ENCODE measurements at places on chromosomes 13 and 19.

- DNase-seq, result no peak
Observed at GRCh38 chr13:22486490-22486889, 694.3 kb upstream of the SGCG start.

GRCh38 chr13:32969516-32969941 lies 46.7 kb upstream of the KL start:
- DNase-seq, result no peak

GRCh38 chr19:56838909-56839651 lies 1.4 kb downstream of the PEG3 start:
- no peak for DNase-seq

- peak; percentile 68 for DNase-seq
Observed at GRCh38 chr19:50333737-50334617, 4.8 kb upstream of the KCNC3 start.

- DNase-seq, result no peak
Observed at GRCh38 chr19:12836529-12836863, 1.8 kb upstream of the MAST1 start.

DNA sequence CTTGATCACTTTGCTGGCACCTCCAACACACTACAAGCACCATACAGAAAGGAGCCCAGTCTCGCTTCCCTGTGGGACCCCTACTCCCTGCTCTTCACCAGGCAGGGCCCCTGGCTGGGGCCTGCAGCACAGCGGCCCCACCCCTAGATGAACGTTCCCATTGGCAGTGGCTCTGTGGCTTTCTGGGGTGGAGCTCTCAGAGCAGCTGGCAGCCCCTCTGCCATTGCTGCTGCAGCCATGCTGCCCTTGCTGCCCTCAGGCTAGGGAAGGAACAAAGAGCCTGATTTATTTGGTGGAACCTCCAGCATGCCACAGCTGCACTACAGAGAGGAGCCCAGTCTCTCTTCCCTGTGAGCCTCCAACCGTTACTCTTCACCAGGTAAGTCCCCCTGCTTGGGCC lies 5.8 kb downstream of the SIGLEC6 start:
- no peak for DNase-seq

DNA sequence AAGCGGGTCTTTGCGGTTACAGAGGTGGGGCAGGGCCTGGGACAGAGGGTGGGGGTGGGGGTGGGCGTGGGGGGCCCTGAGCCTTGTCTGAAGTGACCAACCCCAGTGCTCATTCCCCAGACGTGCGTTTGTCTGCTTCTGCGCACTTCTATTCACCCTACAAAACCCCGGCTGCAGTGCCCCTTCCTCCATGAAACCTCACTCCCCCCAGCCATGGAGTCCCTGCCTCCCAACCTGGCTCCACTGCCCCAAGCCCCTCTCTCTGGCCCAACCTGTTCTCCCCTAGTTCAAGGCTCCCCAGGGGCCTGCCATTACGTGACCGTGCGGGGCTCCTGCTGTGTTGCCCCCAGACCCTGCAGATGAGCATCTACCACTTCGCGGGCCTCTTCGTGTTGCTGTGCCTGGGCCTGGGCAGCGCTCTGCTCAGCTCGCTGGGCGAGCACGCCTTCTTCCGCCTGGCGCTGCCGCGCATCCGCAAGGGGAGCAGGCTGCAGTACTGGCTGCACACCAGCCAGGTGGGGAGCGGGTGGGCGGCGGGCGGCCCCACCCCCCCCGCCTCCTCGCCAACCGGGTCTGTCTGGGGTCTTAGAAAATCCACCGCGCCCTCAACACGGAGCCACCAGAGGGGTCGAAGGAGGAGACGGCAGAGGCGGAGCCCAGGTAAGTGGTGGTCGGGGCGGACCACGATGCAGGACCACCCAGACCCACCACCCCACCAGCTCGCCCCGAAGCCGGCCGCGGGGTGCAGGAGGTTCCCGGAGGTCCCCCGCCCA lies 8.2 kb downstream of the GRIN3B start:
- DNase-seq, result no peak

DNA sequence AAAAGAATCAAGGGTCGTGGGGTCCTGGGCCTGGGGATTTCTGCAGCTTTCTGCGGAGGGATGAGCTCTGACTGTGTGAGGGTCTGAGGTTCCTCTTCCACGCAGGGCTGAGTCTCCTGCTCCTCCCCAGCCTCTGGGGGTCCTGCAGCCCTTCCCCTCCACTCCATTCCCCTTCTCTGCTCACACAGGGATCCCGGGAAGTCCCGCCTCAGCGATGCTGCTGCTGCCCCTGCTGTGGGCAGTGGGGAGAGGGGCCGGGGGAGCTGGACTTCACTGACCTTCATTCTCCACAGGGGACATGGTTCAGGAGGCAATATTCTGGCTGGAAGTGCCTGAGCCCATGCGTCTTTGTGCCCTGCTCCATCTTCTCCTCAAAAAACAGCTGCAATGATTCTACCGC lies 26.2 kb upstream of the CD33 start:
- no peak for DNase-seq

GRCh38 chr19:19461671-19462622 lies 53.4 kb downstream of the TSSK6 start:
- DNase-seq, result peak; percentile 61

DNA sequence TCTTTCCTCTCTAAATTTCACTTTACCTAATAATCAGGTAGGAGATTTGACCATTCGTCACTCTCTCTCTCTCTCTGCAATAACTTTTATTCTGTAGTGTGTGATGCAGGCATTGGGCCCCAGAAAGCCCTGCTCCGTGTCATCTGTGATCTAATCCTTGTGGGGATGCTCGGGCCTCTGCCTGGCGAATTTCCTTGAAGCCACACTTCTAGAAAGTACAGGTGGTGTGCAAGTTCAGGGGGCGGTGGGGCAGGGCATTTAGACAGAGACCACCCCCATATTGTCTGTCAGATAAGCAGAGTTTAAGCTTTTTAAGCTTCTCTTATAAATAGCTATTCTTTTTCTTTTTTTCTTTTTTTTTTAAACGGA lies 53.4 kb upstream of the GPR12 start:
- DNase-seq, result no peak

DNA sequence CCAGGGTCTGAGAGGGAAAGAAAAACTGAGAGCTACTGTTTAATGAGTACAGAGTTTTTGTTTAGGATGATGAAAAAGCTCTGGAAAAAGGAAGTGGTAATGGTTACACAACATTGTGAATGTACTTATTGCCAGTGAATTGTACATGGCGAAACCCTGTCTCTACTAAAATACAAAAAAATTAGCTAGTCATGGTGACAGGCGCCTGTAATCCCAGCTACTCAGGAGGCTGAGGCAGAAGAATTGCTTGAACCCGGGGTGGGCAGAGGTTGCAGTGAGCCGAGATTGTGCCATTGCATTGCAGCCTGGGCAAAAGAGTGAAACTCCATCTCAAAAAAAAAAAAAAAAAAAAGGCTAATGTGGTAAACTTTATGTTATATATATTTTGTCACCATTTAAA lies 96.3 kb downstream of the VWA8 start:
- no peak for DNase-seq

DNA sequence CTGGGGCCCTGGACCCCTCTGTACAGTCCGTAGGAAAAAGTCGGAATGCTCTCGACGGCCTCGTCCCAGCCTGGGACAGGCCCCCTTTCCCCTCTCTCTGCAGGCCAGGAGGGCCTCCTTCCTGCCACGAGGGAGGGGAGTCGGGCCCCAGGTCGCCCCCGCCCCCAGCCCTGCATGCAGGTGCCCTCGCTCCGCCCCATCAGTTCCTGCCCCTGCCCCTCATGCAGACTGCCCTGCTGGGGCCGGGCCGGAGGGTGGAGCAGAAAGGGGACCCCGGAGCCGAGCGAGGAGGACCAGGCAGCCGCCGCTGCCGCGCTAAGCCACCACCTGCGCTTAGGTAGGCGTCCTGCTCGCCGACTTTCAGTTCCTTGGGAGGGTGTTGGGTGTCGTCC lies 7.3 kb downstream of the LYL1 start:
- no peak for DNase-seq

DNA sequence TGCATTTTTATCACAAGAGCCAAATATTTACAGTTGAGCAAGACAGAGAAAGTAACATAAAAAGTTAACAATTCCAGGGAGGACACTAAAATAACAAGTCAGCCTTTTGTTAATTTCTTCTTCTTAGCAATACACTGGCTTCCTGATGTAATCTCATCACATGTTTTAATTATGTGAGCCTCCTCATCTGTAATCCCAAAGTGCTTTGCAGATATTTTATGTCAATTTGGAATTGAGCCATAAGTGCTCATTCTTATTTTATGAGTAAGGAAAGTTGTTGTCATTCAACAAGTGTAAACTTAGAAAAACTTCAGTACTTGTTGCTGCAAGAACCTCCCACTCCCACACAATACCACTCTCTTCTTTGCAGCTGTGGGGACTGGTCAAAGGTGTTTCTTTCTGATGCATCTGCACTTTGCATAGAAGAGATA lies 223.6 kb downstream of the GPC6 start:
- no peak for DNase-seq

- DNase-seq, result no peak
Observed at GRCh38 chr19:44401139-44402115, at the start of gene ZNF285. TSS of gene ZNF285 (minus strand) at chr19:44401608. CDS start at chr19:44397213, 4,395 bp downstream.

DNA sequence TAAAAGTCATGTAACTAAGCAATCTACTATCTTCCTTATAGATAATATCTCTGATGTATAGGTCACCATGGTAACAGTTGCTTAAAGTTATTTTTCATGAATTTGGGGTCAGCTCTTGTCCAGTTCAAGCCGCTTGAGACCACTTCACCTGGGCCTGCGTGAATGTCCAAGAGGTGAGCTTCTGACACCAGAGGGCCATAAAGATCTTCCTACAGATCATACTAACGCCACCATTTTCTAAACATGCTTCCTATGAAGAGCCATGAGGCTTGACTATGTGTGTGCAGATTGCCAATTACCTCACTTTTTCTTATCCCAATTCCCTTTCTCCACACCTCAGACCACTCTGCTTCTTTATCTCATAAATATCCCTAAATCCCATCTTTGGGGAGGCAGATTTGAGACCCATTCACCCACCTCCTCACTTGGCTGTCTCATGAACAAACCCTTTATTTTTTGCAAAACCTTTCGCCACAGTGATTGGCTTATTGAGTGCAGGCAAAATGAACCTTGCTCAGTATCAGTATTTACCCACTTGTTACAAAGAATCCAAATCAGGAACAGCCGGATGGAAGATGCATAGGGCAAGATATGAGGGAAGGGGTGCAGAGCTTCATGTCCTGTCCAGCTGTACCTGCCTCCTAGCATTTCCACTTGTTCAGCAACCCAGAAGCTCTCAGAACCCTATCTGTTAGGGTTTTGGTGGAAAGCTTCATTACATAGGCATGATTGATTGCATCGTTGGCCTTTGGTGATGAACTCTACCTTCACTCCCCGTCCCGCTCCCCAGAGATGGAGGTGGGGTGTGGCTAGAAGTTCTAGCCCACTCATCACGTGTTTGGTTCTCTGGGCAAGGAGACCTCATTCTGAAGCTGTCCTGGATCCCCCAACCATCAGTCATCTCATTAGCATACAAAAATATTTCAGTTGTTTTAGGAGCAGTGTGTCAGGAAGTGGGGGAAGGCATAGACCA lies 34.2 kb downstream of the FAM187B start:
- no peak for DNase-seq

- no peak for DNase-seq
Observed at GRCh38 chr19:54517483-54517882, 14.9 kb downstream of the LAIR2 start.

GRCh38 chr19:54319049-54319448 lies 6.1 kb upstream of the LILRA5 start:
- DNase-seq, result no peak

- DNase-seq, result peak; percentile 84
Observed at GRCh38 chr13:30371649-30372265, 50.5 kb upstream of the UBE2L5 start.

DNA sequence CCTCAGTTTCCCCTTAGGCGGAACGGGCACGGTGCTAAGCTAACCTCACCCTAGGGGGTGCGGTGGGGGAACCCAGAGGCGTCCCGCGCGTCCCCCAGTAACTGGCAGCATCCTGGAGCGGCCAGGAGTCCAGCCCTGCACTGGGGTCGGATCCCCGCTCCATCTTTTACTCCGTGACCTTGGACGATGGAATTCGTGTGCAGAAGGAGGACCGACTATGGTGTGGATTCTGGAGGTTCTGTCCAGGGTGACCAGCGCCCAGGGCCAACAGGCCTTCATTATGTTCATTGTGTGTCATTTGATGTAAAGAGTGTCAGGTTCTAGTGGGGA lies 630 bp downstream of the SPPL2B start:
- DNase-seq, result no peak

DNA sequence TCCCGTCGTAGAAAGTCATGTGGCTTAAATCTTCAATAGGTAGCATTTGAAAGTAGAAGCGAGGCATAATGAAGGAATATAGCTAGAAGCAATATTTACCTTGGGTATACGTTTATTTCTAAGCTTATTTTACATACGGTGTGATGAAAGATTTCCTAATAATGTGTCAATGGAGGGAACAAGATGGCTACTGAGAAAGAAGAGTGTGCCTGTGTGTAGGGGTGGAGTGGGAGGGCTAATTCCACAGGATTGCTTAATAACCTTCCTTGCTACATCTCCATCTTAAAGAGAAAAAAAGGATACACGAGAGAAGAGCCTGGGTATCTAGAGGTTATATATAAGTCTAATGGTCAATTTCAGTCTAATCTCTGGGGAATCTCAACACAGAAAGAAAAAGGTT lies 2.0 kb downstream of the SPART start:
- DNase-seq, result no peak

GRCh38 chr13:92512852-92513251 lies 713.8 kb upstream of the GPC6 start:
- no peak for DNase-seq

DNA sequence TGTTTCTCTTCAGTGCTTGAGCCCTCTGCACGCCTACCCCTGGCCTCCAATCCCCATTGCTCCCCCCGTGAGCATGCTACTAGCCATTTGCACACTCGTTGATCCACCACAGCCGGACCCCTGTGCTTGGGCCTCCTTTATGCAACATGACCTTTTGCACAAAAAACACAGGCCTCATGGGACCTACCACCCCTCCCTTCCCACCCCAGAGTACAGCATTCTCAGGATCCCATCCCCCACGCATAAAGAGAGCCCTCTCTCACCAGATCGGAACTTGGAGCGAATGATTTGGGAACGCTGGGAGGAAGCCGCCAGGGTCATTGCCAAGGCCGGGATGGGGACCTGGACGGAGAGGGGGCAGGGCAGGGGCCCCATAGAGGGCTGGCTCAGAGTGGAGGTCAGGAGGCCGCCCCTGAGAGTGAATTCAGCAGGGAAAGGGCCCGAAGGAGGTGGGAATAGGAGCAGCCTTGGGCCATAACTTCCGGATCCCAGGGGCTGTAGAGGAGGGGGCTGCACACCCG lies 754 bp downstream of the MAMSTR start:
- no peak for DNase-seq

DNA sequence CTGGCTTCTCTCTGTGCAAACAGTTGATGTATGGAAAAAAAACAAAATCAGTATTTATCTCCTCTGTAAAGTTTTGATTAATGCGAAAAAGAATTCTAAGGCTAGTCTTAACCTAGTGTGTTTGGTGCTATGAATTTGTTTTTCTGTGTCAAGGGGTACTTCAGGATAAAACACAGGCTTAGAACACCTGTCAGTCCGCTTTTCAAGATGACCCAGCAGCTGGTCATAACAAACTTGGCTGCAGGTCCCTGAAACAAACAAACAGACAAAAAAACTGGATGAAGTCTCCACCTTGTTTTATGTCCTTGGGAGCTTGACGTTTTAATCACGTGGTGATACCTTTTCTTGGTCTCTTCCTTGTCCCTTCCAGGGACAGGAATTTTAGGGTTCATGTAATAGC lies 689.3 kb downstream of the UQCRFS1 start:
- no peak for DNase-seq

Measured in NCI-H2171 treated with DMSO at 0.1 percent for 48 hours (cell line).